Right forelimb (tissue), 1 donor: ENCODE measurements at places on chromosomes 5 and 9.

DNA sequence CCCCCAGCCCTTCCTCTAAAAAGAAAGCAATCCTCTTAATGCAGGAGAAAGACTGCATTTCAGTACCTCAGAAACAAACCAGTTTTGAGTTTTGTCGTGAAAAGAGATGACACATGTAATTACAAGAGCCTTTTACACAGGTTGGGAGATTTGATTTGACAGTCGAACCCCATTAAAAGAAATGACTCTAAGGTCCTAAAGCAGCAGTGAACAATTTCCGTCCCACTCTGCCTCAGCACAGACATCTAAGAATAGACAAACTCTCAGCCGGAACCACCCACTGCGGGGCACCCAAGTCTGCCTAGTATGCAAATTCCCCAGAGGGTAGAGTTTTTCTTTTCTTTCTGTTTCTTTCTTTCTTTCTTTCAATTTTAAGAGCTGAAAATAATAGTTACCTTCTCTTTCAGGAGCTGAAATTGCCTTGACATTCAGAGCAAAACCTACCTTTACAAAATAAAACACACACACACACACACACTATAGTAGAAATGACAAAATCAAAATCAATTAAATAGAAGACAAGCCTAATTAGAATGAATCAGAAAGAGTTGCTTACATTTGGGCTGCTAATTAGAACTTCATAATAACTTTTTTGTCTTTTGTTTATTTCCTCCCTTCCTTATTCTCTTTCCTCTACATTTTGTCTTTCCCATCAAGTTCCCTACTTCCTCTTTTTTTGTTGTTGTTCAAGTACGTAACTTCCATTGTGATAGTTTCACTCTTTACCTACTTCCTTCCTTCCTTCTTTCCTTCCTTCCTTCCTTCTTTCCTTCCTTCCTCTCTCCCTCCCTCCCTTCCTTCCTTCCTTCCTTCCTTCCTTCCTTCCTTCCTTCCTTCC is 65.1 kb downstream of the BASP1 start:
- no peak for DNase-seq

GRCh38 chr9:61671276-61671973 is 481.6 kb downstream of the SPATA31A7 start:
- DNase-seq, result no peak

- no peak for DNase-seq
Measured at GRCh38 chr5:176687881-176688280, 40.6 kb downstream of the TSPAN17 start.

DNA sequence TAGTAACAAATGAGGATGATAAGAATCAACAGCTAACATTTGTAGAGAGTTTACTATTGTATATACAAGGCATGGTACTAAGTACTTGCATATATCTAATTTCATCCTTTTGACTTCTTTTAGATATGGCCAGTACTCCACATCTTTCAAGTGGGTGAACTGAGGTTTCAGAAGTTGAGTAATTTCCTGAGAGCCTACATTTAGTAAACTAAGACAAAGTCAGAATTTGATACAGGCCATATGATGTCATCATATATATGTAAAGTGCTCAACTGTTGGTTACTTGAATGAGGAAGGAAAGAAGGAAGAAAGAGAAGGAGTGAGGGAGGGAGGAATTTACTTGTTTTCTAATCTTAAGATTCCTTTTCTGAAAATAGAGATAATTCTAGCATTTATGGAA is 52.8 kb downstream of the GRIA1 start:
- no peak for DNase-seq

DNA sequence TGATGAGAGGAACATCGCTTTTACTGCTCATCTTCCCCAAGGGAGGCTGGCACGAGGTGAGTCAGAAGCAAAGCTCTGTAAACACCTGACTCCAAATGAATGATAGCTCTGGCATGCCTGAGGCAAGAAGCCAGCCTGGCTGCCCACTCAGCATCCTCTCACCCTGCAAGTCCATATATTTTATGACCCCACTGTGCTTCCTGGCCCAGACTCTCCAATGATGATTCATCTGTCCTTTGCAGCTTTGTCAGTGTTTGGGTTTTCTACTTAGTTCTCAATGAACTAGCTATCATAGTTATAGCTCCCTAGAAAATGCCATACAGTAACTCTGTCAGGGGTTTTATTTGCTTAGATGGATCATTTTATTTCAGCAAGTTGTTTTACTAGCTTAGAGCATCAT is 52.1 kb upstream of the FSTL4 start:
- DNase-seq, result no peak

DNA sequence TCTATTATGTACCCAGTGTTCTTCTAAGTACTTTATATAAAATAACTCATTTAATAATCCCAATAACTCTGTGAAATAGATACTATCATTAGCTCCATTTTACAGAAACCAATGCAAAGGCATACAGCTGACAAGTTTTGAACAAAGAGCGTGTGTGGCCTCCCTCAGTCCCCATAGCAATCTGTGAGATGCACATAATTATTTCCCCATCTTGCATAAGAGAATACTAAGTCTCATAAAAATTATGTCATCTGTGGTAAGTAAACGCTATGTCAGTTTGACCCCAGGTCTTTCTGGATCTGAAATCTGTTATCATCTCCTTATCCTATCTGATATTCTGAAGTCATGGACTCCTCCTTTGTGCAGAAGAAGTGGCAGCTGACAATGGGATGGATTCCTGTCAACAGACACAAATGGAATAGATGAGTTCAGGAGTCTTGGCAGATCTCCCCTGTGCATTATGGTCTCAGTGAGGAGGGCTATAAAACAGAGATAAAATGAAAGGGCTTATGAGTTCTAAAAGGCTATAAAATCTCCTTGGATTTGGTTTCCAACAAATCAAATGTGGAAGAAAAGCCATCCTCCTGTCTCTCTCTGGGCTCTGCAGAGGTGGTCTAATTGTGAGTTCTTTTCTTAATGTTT is 162.5 kb upstream of the TLE4 start:
- DNase-seq, result no peak

GRCh38 chr5:96283589-96283988 is 149.5 kb downstream of the PCSK1 start:
- DNase-seq, result no peak

DNA sequence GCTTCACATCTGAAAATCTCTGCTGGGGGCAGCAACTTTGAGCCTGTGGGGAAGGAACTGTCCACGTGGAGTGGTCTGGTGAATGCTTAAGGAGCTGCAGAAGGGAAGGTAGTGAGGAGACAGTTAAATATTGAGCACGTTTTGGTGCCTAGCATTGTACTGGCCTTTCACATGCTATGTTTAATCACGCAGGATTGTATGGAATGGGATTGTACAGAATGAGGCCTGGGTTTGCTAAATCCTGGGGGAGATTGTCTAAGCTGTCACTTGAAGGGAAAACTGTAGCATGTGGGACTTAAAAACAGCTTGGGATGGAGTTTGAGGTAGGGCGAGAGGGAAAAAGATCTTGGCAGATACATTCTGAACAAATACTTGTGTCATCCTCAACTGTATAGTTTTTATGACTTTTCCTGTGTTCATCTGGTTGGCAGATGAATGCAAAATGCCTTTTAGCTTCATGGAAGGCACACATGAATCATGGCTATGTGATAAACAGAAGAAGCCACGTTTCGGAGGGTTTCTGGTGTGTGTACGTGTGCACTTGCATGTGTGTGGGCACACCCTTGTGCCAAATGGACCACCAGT is 106.6 kb downstream of the TMC1 start:
- DNase-seq, result no peak

DNA sequence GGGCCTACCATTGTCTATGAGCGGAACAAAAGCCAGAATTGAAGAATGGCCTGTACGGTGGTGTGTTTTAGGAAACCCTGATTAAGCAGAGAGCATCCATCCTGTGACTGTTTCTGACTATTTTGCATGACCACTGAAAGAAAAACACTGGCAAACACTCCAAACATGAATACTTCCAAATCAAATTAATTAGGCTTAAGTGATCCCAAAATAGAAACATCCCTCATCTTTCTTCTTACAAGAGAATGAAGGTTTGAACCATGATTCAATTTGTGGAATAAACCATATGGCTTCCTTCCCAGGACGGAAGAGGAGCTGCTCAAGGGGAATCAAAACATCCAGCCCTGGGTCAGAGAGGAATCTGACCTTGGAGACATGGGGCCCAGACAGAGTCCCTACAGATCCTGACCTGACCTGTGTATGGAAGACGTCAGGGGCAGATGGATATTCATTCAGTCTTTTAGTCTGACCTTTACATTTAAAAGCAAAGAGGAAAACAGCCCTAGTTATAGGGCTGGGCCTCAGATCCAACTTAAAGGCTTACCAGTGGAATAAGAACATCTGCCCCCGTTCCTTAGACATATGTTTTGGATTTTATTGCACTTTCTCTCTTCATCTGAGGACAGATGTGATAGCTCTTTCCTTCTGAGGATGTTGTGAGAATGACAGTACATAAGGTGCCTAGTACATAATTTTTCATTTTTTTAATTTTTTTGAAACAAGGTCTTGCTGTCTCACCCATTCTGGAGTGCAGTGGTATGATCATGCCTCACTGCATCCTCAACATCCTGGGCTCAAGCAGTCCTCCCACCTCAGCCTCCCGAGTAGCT is 17.6 kb upstream of the RECK start:
- DNase-seq, result no peak
